ENCODE measurements at places on chromosomes 3 and 15. TPM values are rescaled to one million over a fixed set of nuclear protein-coding genes. Genes with fewer than 3 reads are reported as not detected.

Gene GOLGA8T
- 0.51 TPM for total RNA-seq

Gene LRRIQ4
- 0.11 TPM for total RNA-seq

Gene GRM2
- total RNA-seq, result 0.66 TPM

Gene TM4SF1
- 43.5 TPM for total RNA-seq

Gene RHCG
- total RNA-seq, result 0.16 TPM

Gene SH2D7
- total RNA-seq, result not detected

Gene CKMT1B
- total RNA-seq, result 0.44 TPM

Gene UBAP1L
- 10.7 TPM for total RNA-seq

Gene NEK10
- 0.84 TPM for total RNA-seq

Gene ARHGEF26
- 6.2 TPM for total RNA-seq

- DNase-seq, result no peak
Measured at GRCh38 chr3:4720316-4721075, 227.3 kb downstream of the ITPR1 start.

DNA sequence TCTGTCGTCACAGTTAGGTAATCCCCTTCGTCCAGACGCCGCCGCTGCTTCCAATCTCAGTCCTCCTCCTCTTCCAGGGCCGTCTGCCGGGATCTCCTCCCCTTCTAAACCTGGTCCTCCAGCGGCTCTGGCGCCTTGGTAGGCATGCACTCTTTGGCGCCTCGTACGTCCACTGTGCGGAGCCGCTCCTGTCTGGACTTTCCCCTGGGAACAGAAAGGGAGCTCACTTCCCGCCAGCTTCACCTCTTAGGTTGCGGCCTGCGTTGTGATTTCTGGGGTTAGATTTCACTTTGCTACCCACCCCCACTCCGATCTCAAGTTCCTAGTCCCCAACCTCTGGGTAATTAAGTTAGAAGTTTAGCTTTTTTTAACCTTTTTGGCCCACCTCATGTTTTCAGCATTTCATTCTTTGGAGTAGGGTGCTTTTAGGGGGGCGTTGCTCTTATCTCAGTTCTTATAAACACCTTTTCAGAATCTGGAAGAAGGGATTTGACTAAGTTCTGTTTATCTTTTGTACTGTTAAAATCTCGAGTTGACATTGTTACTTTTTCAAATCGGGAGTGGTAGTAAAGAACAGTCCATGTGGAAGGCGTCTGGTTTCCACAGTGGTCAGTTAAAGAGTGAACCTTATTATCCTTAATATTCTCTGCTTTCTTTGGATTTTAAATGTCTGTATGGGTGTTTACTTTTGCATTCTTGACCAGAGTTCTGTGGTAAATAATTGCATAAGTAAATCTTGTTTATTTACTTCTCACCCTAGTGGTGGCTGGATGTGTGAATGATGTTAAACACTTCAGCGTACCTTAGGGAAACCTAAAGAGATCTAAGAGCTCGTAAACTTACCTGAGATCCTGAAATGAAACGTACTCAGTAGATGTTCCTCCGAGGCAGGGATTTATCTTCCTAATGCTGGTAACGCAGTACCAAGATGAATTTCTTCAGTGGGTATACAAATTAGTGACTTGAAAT lies 611 bp downstream of the CTDSPL2 start:
- DNase-seq, result no peak

- DNase-seq, result no peak
Measured at GRCh38 chr3:195208631-195209030, 62.3 kb downstream of the XXYLT1 start.

DNA sequence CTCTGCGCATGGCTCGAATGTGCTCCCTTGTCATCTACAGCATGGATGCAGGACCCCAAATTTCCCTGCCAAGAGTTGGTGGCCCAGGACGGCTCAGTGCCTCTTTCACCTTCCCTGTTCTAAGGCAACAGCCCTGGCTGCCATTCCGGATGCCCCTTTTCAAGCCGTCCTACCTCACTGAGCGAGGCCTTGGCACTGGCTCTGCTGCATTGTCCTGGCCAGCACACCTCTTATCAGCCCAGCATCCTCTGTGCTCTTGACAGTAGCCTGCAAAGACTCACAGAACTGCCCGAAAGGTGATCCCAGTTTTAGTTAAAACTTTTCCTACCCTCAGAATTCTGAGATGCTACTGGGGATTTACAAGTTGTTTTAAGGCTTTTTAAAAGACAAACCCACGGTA lies 122.0 kb downstream of the MECOM start:
- no peak for DNase-seq

- DNase-seq, result no peak
Measured at GRCh38 chr3:126538966-126539365, 15.0 kb downstream of the CHST13 start.

GRCh38 chr3:186997061-186997460 lies 66.7 kb downstream of the ST6GAL1 start:
- no peak for DNase-seq

GRCh38 chr3:188124184-188124583 lies 29.8 kb upstream of the LPP start:
- no peak for DNase-seq

- no peak for DNase-seq
Measured at GRCh38 chr3:56314842-56315241, 153.4 kb downstream of the ERC2 start.

DNA sequence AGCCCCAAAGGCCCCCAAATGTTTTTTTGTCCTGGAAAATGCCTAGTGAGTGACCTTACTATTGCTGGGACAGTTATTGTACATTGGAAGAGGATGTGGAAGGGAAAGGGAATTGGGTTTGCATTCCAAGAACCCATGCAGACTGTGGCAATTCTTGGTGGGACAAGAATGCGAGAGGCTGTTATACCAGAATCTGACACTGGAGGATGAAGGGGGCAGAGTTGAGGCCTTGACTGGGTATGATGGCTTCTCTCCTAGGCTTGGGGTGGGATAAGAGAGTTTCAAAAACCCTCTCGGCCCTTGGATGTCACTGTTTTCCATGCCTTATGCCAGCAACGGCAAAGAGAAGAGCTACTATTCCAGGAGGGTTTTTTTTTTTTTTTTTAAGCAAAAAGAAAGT lies 25.3 kb downstream of the IL16 start:
- DNase-seq, result no peak

GRCh38 chr3:117887031-117887430 lies 1147.6 kb downstream of the IGSF11 start:
- DNase-seq, result no peak

DNA sequence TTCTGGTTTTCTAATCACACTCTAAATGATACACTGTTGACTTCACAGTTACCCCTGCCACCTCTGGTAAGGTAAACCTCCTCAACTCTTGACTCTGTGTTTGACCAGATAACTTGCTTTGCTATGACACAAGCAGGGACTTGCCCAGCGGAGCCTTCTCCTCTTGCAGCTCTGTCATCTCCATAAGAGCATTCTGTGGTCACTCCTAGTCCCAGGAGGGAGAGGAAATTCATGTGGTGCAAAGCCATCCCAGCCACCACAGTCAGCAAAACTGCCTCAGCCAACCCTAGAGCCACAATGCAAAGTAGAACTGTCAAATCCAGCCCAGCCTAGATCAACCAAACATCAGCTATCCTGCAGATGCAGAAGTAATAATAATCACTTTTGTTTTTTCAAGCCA lies 144.7 kb upstream of the GADL1 start:
- DNase-seq, result no peak

GRCh38 chr3:40912461-40912860 lies 286.8 kb upstream of the CTNNB1 start:
- no peak for DNase-seq

- no peak for DNase-seq
Measured at GRCh38 chr15:69979783-69980182, 117.9 kb downstream of the TLE3 start.

DNA sequence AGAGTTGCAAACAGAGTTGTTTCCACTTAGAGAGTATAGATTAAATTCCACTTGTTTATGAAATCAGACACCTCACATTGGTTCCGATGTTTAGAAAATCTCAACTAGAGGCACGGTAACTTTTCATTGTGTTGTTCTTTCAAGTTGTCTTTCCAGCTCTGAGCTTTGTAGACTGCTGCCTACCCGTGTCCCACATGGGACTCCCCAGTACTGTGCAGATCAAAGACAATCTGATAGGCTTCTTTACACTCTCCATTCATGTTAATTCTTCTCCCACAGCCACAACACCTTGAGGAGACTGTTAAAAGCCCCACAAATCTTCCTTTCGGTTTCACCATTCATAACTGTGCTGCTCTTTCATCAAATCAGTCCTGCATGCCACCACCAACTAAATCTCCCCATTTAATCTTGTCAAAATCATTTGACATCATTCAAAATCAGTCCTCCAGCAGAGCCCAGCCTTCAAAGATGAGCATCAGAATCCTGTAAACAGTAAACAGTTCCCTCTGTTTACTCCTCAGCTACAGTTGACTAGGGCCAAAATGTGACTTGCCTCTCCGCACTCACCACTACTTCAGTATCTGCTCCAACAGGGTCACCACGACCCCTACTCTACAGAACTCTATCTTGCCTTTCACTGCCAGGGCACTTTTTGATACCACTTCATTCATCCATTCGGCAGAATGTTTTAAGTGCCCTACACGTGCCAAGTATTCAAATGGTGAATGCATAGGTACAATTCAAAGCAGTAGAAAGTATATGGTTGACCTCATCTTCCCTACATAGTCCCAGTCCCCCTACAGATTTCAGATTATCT lies 8.3 kb downstream of the ANXA2 start:
- DNase-seq, result no peak

- DNase-seq, result no peak
Measured at GRCh38 chr3:5250467-5251195, 63.1 kb downstream of the EDEM1 start.

- DNase-seq, result no peak
Measured at GRCh38 chr15:99930696-99931095, 197.5 kb upstream of the LYSMD4 start.

DNA sequence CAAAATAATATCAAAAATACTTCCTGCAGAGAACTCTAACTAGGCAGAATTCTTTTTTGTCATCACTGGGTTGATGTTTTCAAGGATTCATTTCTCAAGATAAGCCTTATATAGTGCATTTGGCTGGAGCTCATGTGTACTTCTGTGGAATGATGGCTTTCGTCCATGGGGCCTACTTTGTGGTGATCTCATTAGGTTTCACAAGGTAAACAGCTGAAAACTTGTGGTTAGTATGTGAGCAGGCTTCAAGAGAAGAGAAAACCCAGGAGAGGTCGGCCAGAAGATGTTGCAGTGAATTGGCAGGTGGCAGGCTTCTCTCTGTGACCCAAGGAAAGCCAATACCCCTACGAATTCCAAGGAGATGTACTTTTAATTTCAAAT lies 121.4 kb upstream of the PHLDB2 start:
- DNase-seq, result no peak

GRCh38 chr15:58487041-58487723 lies 55.4 kb downstream of the LIPC start:
- no peak for DNase-seq

DNA sequence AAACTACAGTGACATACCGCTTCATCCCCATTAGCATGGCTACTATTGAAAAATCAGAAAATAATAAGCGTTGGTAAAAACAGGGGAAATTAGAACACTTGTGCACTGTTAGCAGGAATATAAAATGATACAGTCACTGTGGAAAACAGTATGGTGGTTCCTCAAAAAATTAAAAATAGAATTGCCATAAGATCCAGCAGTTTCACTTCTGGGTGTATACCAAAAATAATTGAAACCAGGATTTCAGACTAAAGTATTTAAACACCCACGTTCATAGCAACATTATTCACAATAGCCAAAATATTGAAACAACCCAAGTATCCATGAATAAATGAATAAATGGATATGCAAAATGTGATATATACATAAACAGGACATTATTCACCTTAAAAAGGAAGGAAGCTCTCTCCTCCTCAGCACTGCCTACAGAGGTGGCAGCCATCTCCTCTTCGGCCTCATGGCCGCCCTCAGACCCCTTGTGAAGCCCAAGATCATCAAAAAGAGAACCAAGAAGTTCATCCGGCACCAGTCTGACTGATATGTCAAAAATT lies 34.1 kb downstream of the NGLY1 start:
- no peak for DNase-seq

DNA sequence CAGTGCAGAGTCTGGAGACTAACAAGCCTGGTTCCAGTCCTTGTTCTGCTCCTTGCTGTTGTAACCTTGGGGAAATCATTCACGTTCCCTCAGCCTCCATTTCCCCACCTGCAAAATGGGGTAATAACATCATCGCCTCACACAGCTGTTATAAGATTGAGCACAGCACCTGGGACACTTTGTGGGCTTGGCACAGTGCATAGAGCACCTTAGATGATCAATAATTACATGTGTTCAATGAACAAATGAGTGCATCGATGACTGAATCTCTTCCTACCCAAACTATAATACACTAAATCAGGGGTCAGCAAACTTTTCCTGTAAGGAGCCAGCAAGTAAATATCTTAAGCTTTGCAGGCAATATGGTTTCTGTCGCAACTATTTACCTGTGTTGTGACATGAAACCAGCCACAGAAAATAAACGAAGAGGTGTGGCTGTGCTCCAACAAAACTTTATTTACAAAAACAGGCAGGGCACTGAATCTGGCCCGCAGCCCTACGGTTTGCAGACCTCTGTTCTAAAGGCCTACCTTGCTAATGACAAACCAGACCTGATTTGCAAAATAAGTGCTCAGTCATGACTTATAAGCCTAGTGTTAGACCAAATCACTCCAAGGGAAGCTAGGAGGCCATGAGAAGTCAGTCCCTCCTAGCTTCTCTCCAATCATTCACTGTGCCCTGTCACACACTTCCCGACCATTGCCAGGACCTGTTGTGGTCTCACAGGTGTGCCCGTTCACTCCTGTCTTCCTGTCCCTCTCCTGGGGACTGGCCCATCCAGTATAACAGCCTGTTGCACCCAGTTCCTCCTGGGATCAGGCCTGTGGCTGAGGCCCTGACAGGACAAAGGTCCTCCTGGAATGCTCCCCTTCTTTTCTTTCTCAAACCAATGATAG lies 149.4 kb upstream of the WNT5A start:
- no peak for DNase-seq

DNA sequence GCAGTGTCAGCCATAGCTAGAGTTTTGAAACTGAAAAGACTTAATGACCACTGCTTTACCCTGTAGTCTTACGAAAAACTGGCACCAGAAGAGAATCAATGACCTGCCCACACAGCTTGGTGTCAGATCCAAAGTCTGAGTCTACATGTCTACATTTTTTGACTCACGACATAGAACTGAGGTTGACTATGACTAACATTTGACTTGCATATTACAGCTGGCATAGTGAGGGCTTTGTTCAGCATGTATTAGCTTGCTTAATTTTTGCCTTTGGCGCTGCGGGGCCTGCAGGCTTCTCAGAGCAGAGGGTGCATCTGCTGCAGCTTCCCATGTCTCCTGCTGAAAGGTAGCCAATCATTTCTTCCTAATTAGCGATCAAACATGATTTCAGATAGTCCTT lies 167.0 kb downstream of the EBLN2 start:
- DNase-seq, result no peak

GRCh38 chr3:30616347-30617027 lies 10.1 kb downstream of the TGFBR2 start:
- DNase-seq, result no peak

DNA sequence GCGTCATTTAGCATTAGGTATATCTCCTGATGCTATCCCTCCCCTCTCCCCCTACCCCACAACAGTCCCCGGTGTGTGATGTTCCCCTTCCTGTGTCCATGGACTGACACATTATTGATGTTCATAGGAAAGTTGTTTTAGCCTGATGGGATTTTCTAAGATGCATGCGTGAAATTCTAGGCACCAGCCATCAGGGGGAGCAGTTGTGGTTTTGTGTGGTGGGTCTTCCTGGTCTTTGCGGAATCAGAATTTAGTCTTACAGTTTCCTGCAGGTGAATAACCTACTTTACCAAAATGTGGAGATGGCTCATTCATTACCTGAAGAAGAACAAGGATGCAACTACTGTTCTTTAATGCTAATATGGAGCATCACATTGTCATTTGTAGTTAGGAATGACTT lies 455.0 kb upstream of the THBS1 start:
- DNase-seq, result no peak

GRCh38 chr3:179083977-179084376 lies 12.4 kb upstream of the ZMAT3 start:
- DNase-seq, result no peak

Measured in mesothelial cell of epicardium (in vitro differentiated cells).